ENCODE measurements at places on chromosomes 5 and 9.

DNA sequence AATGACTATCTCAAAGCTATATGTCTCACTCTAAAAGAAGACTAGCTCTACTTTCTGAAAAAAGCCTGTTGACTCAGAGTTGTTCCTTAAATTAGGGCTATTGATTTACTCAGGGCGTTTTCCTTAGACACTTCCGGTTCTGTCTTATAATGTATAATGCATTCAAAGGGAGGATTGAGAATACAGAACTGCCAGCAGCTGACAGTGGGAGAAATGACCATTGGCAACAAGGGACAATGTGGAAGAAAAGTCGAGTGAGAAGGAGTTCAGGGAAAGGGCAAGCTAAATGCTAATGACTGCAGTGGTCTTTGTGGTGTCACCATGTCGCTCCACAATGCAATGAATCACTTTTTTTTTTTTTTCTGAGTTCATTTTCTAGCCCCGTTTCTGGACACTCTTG, 65.7 kb upstream of the ANKH start:
- no peak for DNase-seq

DNA sequence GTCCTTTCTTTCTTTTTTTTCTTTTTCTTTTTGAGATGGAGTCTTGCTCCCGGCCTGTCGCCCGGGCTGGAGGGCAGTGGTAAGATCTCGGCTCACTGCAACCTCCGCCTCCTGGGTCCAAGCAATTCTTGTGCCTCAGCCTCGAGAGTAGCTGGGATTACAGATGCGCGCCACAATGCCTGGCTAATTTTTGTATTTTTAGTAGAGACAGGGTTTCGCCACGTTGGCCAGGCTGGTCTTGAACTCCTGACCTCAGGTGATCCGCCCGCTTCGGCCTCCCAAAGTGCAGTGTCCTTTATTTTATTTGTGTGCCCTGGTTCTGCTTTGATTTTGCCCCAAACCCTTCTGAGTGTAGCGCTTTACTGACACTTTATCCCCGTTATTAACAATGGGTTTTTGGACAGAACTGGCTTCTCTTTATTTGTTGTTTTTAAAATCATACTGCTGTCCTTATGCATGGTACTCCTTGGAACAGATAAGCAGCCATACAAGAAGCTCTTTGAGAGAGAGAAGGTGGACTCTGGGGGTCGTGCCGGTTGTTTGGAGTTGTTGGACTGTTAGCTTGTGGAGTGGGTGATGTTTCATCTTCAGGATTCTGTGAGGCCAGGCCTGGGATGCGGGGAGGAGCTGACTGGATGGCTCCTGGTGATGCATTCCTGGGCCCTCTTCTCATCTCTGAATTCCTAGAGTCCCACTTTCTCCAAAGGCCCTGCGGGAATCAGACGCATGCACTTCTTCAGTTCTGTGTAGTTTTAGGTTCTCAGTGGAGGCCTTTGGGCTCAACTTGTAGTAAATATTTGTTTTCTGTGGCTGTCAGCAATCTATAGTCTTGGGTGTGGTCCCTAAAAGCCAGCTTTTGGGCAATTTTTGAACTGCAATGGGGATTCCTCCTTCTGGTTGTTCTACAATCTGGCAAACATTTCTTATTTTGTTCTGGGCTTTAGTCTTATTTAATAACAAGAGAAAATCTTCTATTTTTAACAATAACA, 47.8 kb downstream of the PTTG1 start:
- DNase-seq = no peak

GRCh38 chr5:126017096-126017495, 406.1 kb upstream of the GRAMD2B start:
- no peak for DNase-seq

DNA sequence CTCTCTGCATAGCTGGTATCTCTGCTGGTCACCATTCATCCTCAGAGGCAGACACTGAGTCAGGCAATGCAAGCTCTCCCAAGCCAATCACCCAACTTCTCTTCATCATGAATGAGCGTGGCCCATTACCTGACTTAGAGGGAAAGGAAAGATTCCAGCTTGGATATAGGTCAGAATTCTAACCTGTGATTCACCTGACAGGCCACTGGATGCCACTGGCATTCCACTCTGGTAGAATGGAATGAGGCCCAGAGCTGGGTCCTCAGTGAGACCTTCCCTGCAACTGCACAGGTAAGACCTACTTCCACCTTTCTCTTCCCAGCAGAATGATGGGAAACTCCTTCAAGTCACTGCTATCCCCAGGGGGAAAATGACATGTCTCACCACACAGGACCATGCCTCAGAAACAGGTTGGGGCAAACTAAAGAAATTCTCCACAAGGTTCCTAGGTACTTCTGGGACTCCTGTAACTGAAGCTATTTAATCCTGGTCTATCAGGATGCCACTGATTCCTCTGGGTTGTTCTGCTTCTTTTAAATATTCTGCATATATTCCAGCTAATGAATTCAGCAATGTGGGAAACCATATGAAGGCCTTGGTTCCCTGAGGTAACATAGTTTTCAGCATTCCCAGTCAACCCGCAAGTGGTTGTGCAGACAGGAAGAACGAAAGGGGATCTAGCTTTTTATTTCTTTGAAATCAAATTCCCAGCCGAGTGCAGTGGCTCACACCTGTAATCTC, 62.0 kb downstream of the SUSD1 start:
- peak; percentile 28 for DNase-seq

DNA sequence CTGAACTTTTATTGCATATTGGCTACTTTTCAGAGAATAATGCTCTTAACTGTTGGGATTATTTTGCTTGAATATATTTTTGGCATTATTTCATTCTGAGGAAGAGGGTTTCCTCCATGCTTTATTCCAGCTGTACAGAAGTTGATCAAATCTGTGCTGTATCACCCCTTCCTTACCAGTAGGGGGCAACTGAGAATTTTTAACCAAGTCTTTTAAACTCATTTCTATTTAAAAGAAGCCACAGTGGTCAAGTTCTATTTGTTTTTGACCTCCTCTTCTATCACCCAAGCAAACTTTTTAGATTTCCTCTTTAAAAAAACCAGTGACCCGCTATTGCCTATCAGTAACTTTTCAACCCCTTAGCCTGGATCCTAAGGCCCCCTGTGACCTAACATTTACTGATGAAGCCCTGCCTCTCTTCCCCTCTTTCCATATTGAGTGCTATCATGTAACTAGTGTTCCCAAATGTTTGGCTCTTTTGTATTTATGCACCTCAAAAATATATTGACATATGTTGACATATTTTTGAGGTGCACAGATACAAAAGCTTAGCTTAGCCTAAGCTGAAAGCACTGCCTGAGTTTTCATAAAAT, 80.6 kb downstream of the FBXO4 start:
- DNase-seq = peak; percentile 39

GRCh38 chr9:28921857-28922500, 1348.7 kb upstream of the C9orf72 start:
- DNase-seq = no peak

DNA sequence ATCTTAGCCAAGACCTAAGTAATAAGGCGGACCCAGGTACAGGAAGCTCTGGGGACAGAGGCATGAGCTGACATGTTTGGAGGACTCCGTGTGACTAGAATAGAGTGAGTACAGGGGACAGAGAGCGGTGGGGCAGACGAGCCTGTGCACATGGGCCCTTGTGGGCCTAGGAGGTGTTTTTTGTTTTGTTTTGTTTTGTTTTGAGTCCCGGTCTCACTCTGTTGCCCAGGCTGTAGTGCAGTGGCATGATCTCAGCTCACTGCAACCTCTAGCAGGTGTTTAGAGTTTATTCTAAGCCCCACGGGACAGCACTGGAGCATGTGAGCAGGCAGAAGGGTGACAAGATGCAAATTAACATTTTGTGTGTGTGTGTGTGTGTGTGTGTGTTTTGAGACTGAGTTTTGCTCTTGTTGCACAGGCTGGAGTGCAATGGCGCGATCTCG, 3.1 kb upstream of the EEIG1 start:
- DNase-seq = no peak

DNA sequence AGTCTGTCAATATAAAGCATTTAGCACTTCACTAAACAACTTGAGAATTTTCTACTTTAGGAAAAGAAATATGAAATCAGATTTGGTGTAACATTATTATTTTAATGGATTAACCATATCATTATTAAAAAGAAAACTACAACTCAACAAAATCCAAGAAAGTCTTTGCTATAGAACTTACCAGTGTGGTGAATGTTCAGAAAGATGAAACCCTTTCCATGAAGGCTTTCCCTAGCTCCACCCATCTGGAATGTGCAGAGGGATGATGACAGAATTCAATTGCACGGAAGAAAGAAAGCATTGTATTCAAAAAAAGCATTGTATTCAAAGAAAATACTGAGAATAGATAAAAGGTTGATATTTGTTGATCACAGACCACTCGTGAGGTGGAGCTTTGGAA, 328.6 kb upstream of the NUDT12 start:
- DNase-seq = peak; percentile 26

- peak; percentile 86 for DNase-seq
These were observed 754 bp downstream of the ZFR start for GRCh38 chr5:32443541-32444430.

DNA sequence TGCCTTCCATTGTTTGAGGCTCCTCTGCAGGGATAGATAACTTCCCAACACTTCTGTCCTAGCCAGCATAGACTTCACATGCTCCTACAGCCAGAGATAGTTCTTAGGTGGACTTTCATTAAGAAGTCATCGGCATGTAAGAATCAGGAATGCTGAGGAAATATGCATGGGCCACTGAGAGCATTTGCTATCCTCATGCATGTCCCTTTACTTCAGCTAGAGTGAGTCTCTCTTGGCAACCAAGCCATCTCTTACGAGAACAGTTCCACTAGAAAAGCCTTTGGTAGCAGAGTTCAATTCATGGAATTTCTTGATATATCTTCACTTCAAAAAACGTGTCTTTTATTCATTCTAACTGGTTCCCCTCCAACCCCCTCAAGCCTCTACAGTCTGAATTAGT, 202.4 kb downstream of the SMARCA2 start:
- no peak for DNase-seq

- peak; percentile 70 for DNase-seq
These were observed 1.0 kb downstream of the BASP1 start for GRCh38 chr5:17218353-17219005.

DNA sequence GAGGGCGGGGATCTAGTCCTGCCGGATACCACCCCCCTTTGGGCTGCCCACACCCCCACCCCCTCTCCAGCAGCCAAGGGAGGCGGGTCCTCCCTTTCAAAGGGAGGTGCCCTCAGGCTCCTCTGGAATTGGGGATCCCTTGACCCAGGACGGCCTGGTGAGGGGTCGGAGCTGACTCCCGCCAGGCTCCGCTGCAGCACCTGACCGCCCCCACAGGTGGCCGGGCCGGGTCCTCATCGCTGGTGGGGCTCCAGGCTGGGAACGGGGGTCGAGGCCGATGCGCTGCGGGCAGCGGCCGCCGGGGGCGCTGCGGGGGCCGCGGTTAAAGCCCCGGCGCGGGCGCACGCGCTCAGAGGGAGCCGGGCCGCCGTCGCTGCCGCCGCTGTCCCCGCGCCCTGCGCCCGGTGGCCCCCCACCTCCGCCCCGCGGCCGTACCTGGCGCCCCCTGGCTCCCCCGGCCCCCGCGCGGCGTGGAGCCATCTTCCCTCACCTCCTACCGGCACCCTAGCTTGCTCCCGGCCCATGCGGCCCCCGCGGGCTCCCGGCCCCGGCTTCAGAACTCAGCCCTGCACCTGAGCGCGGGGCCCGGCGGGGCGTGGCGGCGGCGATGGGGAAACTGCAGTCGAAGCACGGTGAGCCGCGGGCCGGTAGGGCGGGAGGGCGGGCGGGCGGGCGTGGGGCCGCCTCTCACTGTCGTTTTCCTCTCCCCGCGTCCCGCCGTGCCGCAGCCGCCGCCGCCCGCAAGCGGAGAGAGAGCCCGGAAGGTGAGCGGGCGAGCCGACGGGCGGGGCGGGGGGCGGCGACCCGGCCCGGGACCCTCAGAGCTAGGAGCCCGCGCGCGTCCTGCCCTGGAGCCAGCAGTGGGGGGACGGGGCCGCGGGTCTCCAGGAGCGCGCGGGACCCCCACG, at the start of gene NKD2:
NKD2 (plus strand) TSS at position 352 of the 908 bp plus-strand sequence; CDS start at position 608, 256 bp downstream.
- peak; percentile 87 for DNase-seq

DNA sequence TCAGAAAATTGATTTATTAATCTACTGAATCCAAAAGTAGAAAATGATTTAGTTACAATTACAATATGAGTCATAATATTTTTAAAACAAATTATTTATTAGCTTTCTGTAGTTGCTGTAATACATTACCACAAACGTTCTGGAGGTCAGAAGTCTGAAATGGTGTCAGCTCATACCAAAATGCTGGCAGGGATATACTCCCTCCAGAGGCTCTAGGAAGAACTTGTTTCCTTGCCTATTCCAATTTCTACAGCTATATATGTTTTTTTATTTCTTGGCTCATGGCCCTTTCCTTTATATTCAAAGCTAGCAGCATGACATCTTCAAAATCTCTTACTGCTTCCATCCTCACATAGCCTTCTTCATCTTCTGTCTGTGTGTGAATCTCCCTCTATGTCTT, 667.9 kb upstream of the ITGA1 start:
- no peak for DNase-seq

DNA sequence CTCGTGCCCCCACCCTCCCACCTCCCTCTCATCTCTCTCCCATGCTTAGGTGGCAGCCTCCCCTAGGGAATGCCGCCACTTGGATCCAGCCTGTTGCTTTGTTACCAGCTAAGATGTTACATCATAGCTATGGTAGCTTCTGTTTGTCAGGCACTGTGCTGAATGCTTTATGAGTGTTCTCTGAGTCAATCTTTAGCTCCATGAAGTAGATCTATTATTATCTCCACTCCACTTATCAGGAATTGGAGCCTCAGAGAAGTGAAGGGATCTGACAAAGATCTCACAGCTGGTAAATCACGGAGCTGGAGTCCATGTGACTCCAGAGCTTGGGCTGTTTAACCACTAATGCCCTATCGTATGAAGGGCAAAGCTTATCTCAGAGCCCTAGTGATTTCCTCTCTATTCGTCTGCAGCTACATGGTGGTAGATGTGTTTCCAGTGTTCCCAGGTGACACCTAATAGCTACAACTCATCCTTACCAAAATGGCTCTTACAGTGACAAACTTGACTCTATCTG, 54.1 kb downstream of the GARNL3 start:
- DNase-seq = peak; percentile 55

GRCh38 chr5:72372331-72372730, 52.2 kb downstream of the PTCD2 start:
- DNase-seq = no peak

DNA sequence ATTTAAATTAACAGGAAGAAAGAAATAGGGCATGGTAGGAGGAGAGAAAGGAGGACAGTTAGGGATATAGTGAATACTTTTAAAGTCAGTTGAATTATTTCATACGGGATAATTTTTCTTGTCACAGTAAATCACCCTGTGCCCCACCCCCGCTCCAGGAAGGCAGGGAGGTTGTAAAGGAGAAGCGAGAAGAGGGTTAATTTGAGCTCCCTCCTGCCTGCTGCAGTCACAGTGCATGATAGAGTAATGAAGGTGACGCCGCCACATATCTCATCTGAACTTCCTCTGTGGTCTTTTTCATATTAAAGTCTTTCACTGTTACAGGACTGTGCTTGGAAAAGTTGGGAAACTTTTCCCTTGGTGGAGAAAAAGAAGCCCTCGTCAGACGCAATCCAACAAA, 896 bp upstream of the PCSK5 start:
- DNase-seq = no peak
